Forelimb muscle (tissue), 1 donor: ENCODE measurements at places on chromosomes 6 and 20. TPM values are rescaled to one million over a fixed set of nuclear protein-coding genes. Genes with fewer than 3 reads are reported as not detected.

DNA sequence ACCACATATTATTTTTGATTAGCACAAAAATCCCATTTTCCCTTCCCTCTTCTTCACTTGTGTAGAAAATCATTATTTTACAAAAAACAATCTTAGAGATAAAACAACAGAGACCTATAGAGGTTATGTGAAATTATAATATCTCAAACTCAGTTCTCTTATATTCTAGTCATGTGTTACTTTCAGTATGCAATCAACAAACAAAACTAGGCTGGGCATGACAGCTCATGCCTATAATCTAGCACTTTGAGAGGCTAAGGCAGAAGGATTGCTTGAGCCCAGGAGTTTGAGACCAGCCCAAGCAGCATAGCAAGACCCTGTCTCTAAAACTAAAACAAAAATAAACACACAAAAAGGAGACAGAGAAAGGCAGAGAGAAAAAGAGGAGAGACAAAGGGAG lies 211.4 kb upstream of the SGK1 start:
- no peak for DNase-seq

DNA sequence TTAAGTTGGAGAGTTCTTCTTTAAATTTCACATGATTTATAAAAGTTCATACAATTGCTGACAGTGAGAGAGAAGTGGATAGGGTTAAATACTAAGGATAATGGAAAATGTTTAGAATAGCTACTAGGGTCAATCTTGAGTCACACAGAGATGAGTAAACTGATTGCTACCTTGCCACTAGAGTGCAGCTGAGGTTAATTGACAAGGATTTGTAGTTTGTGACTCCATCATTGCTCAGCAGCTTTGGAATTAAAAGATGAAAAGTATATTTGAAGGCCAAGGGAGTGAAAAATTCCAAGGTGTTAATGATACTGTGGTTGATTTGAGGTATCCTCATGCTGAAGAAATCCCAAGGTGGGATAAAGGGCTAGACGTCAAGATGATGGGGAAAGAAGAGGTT lies 524.0 kb downstream of the UTRN start:
- DNase-seq = no peak

- DNase-seq = no peak
Measured at GRCh38 chr6:20866935-20867703, 332.9 kb downstream of the CDKAL1 start.

DNA sequence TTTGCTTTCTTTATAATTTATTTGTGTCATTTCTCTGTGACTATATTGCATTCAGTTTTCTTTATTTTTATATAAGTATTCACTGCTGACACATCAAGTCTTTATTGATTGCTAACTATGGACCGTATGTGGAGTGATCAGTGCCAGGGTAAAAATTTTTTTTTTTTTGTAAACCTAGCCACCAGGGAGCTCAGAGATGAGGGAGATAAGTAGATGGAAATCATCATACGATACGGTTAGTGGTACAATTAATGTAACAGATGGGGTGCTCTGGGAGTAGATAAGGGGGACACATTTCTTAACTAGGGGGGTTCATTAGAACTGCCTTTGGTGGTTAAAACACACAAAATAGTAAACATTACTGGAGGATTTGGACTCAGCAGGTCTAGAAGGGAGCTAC lies 68.3 kb downstream of the AFDN start:
- no peak for DNase-seq

DNA sequence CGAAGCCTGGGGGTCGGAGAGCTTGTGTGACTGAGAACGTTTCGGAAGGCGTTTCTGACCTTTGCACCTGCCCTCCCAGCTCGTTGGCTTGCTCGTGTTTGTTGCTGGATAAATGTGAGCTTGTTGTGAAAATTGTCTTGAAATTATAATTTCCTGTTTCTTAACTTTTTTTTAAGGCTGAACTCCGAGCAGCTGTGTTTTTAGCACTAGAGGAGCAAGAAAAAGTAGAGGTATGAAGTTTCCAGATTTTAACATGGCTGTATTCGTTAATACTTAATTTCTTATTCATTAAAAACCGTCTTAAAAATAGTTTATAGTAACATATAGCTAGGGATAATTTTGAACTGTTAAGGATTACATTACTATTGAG lies 672 bp downstream of the CEP43 start:
- DNase-seq = no peak

DNA sequence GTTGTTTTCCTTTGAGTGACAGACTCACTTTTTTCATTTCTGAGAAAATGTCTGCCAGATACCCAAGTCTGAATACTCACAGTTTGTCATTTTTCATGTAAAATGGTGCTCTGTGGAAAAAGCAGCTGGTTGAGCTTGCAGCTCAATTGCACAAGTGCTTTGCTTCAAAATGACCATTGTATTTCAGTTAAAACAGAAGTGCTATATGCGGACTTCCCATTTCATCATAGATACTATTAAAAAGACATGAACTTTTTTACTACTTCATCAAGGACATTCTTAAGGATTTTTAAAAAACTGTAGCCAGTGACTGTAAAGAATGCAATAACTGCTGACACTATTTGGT lies 61.5 kb downstream of the KCNS1 start:
- DNase-seq = no peak

DNA sequence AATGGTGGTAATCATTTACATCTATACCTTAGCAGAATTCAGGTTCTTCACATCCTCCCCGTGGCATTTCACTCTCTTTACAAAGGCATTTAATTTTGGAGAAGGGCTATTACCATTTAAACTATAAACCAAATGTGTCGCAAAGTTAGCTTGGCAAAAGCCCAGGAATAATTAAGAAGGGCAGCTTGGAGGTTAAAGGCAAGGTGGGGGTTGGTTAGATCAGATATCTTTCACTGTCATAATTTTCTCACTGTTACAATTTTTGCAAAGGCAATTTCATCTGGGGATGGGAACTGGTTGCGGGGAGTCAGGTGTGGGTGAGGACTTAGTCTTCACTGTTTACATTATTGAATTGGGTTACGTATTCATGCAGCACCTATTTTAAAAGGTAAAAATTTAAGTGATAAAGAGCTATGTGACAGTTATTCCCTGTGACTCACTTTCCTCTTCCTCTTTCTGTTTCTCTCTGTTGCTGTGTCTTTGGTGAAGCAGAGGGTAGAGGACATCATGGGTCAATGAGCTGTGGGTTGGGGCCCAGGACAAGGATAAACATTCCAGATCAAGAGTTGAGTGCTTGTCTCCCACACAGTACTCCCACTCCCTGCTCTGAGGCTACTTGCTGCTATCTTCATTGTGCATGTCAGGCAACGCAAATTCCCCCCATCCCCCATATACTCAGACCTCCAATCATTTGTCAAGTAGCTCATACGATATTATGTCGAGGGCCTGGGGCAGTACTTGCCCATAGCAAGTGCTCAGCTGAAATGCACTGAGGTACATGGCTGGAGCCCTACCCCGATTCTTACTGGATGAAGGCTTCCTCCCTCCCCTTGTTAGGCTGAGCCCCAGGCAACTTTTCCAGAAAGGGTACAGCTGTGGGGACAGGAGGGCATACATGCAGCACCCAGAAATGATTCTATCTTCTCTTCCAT lies 223.1 kb upstream of the MYLIP start:
- DNase-seq = no peak

DNA sequence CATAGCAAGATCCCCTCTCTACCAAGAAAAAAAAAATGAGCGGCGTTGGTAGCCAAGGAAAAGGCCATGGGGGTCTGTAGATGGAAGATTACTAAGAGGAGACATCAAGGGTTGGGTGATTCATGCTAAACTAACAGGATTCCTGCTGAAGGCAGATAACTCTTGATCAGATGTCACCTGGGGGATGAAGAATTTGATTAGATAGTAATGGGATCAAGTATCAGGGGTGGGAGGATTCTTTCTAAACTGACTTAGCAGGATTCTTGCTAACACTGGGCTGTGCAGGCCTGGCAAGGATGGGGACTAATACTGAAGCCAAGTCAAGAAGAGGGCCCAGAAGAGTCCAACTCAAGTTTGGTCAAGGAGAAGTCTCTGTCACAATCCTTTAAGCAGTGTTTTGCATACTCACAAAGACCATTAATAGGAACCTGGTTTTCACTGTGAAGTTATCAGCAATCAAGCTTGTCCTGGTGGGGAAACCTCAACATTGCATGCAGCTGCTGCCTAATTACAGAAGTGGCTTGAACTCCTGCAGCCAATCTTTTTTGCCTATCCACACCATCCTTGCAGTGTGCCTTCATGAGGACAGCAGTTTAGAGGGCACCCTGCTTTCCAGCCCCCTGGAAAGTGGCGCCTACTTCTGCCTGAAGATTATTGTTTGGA lies 61.3 kb downstream of the ANKRD6 start:
- no peak for DNase-seq

- DNase-seq = no peak
Measured at GRCh38 chr20:14721926-14722452, 384.6 kb upstream of the FLRT3 start.

GRCh38 chr20:15618912-15619311 lies 954.3 kb downstream of the KIF16B start:
- no peak for DNase-seq

GRCh38 chr20:48154040-48154765 lies 368.9 kb upstream of the SULF2 start:
- DNase-seq = no peak

DNA sequence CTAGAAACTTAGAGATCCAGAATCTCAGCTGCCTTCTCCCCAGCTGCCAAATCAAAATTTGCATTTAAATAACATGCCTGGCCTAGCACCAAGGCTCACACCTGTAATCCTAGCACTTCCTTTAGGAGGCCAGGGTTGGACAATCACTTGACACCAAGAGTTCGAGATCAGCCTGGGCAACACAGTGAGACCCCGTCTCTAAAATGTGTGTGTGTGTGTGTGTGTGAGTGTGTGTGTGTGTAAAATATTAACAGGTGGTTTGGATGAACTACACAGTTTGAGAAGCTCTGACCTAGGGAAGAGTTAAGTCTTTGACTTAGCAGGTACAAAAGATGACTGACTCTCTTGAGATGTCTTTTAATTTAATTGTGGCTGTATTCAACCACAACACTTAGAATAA lies 20.2 kb upstream of the CD2AP start:
- no peak for DNase-seq

DNA sequence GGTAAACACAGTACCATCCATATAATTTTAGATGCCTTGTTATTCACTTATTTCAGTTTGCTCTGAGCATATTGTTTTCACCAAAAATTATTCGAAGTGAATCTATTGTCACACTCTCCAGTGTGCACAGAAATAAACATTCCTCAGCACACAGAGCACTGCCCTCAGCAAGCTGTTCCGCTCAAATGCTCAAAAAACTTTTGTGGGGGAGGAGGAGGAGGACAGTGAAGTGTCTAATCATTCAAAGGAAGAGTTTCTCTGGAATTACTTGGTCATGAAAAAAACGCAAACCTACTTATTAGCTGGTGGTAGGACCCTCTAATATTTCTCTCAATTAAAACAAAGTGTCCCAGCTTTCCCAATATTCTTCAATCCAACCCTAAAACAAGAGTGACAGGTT lies 88.3 kb downstream of the DTNBP1 start:
- no peak for DNase-seq

DNA sequence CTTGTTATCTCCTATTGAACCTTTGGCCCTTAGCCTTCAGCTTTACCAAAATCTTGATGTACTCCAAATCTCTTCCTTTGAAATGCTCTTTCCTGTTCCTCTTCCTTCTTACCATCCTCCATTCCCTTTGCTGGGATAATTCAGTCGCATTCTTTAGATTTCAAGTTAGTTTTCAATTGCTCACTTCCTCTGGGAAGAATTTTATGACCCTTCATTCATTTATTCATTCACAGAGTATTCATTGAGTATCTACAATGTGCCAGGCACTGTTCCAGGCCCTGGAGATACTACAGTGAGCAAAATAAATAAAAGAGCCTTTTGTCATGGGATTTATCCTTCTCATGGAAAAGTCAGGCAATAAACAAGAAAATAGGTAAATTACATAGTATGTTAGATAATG lies 548.2 kb upstream of the FLRT3 start:
- no peak for DNase-seq

GRCh38 chr20:4047614-4048013 lies 32.3 kb upstream of the RNF24 start:
- DNase-seq = no peak

- DNase-seq = no peak
Measured at GRCh38 chr20:46710153-46710913, 884 bp downstream of the SLC2A10 start.

GRCh38 chr6:2264932-2265331 lies 19.5 kb upstream of the GMDS start:
- no peak for DNase-seq

GRCh38 chr20:6501061-6501460 lies 266.4 kb upstream of the BMP2 start:
- no peak for DNase-seq

GRCh38 chr20:35342154-35342769 lies 50.0 kb upstream of the FAM83C start:
- DNase-seq = no peak

- peak; percentile 24 for DNase-seq
Measured at GRCh38 chr6:84220809-84221409, 6.5 kb downstream of the CEP162 start.

DNA sequence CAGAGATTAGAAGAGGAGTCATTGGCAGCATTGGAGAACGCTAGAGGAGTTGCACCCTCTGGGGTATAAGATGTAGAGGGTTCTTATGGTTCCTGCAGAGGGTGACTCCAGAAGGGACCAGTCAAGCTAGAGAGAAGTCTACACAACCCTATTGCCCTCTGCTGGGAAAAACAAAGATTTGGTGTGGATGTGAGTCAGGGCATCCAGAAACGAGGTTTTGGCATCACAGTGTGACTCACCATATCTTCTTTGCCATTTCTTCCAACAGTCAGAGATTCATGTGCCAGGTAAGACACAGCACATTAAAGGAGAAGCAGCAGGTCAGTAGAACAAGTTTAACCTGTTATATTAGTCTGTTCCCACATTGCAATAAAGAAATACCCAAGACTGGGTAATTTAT lies 598.8 kb downstream of the MAFB start:
- no peak for DNase-seq

DNA sequence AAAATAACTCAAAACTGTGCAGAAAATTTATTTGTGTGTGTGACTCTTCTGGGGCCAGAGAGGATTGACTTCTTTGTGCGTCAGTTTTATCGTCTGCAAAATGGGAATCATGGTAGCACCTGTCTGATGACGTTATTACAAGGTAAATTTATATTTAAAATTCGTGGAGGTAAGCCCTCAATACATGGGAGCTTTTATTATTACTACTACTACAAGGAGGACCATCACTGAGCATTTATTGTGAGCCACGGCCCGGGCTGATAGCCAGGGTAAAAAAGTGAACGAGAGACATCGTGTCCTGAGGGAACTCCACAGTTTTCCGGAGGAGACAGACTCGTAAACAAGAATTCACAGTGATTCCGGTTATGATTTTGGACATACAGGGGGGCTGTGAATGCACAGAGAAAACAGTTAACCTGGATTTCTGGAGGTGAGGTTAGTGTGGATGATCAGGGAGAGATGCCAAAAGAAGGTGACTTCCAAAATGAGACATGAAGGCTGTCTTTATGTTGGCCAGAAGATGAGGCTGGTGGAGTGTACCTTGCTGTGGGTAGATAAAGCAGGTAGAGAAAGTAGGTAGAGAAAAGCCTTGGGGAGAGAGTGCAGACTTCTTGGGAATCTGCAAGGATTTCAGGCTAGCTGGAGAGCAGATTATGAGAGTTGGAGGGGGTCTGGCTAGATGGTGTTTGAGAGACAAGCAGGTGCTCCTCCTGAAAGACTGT lies 10.6 kb upstream of the SERINC3 start:
- no peak for DNase-seq

The TPBG gene
- 9.4 TPM for polyA plus RNA-seq

The KHDC1 gene
- 4.8 TPM for polyA plus RNA-seq

The CALHM6 gene
- 1.5 TPM for polyA plus RNA-seq

The CLPSL2 gene
- not detected for polyA plus RNA-seq

The C6orf58 gene
- 0.77 TPM for polyA plus RNA-seq

The C6orf52 gene
- 0.94 TPM for polyA plus RNA-seq
